ENCODE measurements at places on chromosomes 3 and 15.

GRCh38 chr3:131386429-131387165 lies 5.0 kb downstream of the NUDT16 start:
- DNase-seq: peak; percentile 32

DNA sequence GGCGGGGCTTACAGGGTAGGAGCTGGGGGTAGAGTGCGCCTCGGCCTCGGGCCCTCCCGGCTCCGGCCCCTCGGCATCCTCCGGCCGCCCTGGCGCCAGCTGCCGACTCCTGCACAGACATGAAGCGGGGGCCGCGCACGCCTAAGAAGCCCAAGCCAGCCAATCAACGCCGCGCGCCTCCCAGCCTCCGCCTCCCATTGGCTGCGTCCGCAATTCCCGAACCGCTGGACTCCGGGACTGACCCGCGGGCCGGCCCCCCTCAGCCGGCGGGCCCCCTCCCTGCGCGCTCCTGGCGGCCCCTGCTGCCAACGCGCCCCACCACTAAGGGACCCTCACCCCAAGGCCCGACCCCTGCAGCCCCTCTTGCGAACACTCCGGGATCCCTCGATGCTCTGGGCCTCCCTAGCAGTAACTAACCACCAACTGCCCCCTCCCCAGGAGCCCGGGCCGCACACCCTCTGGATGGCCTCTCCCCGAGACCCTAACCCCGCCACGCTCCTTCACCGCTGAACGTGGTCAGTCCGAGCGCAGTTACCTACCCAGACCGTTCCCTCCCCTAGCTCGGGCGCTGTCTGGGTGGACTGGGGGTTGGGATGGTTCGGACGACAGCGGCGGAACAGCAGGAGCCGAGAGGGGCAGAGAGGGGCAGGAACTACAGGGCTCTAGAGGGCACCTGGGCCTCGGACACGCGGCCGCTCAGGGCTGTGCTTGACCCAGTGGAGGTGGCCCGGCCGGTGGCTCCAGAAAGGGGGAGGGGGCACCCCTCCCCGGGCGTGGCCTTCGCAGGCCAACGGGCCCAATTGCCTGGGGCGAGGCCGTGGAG lies 5.0 kb downstream of the GATA2 start:
- peak; percentile 53 for DNase-seq

DNA sequence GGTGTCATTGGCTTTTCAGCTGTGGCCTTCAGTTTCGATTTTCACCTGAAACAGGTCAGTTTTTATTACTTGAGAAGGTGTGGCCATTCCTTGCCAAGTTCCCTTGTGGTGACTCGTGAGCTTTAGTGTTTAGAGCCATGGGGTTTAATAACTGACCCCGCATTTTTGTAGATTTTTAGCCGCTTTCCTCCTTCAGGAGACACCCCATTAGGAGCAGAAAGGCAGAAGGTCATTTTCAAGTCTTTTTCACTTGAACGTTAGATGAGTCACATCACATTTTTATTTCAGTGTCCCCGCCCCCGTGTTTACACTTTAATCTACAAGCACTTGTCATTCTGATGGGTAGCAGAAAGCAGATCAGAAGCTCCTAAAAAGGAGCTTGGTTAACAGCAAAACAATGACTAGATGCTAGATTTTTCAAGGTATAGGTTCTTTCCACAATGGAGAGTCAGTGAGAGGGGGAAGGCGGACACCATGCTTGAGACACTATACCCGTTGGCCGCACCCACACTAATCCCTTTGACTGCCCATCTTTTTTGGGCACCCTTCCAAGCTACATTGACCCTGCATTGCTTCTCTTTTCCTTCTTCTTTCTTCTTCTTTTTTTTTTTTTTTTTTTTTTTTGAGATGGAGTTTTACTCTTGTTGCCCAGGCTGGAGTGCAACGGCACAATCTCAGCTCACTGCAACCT lies 132.7 kb downstream of the GHSR start:
- peak; percentile 72 for DNase-seq

DNA sequence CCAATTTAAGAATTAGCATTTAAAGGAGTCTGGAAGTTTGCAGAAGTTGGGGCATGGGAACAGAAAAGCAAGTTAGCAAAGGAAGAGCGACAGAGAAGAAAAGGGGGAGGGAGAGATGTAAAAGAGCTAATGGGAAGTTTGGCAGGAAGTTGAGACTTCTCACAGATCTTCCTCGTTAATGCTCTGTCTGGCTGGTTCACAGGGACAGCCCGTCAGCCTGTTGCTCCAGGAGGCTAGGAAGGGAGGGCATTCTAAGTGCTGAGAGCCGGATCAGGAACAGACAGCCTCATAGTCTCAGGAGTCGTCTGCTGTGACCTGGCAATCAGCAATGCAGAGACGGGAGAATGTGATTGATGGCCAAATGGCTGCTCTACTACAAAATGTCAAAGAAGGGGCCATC lies 150.3 kb downstream of the AGBL1 start:
- DNase-seq: no peak

DNA sequence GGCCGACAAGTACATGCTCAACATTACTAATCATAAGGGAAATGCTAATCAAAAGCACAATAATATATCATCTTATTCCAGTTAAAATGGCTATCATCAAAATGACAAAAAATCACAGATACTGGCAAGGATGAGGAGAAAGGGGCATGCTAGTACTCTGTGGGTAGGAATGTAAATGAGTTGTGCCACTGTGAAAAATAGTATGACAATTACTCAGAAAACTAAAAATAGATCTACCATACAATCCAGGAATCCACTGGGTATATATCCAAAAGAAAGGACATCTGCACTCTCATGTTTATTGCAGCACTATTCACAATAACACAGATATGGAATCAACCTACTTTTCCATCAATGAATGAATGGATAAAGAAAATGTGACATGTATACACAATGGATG lies 1256.5 kb downstream of the SI start:
- no peak for DNase-seq

- peak; percentile 60 for DNase-seq
Observed at GRCh38 chr15:91472316-91472756, 372.3 kb downstream of the SV2B start.

GRCh38 chr3:97720417-97720816 lies 44.1 kb upstream of the ARL6 start:
- no peak for DNase-seq

GRCh38 chr3:138200424-138200823 lies 13.3 kb downstream of the ARMC8 start:
- DNase-seq: no peak

DNA sequence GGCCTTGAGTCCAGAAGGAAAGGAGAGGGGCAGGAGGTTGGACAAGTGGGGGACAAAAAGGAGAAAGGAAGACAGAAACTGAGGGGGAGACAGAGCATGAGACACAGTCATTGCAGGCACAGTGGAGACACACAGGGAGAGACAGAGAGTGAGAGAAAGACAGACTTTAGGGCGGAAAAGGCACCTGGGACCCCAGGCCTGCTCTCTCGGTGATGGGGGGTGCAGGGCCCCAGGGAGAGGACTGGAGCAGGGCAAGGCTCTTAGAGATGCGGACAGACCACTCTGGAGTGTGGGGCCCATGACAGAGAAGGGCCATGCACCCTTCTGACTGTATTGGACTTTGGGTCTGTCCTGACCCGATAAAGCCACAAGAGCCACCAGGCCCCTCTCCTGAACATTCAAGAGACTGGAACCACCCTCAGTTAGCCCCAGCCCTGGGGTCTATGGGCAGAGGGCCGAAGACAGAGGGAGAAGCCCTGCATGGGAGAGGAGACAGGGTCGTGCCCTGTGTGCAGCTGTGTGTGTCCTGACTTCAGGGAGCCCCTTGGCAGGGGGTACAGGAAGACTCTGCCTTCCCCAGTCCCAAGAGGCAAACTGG lies 12.5 kb downstream of the PLCD1 start:
- DNase-seq: no peak

- DNase-seq: no peak
Observed at GRCh38 chr15:80444680-80445251, 40.6 kb downstream of the ARNT2 start.

- no peak for DNase-seq
Observed at GRCh38 chr15:68421115-68421551, 10.8 kb downstream of the ITGA11 start.

DNA sequence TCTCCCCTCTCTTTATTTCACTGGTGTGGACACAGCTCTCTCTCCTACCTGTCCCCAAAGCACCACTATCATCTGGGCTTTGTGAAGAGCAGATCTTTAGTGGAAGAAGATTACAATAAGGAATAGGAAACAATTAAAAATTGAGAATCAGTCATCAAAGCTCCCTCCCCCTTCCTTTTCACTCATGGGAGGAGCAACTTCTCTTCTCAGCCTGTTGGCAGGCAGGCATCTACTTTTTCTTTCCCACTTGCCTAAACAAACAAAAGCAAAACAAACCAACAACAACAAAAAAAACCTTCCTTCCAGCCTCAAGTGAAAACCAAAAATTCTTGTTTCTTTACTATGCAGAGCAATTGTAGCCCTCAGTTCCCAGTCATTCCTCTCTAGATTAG lies 125.5 kb upstream of the BHLHE40 start:
- no peak for DNase-seq

DNA sequence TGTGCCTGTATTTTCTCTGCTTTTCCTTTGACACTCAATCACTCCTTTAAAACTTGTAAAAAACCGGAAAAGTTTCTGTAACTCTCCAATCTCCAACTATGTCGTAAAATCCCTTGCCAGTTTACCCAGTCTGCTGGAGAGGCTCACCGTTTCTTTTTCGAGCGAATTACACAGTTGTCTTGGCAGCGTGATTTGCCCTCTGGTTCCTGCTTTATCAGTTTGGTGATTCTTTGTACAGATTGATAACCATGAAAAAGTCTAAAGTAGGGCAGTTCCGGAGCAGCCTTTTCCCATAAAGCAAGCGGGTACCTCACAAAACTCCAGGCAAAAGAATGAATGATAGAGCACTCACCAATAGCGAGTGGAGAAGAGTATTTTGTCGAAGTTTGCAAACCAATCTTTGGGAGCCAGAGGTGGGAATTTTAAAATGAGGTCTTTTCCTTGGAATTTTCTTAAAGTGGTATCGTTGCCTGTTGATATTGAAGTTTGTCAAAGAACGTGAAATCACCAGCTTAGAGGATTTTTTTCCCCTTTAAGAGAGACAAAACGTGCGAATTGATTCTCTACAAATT lies at the start of gene TTC23:
TTC23 (minus strand) TSS at position 312 of the 572 bp plus-strand sequence. CDS start 20,869 bp downstream, outside the sequence.
- no peak for DNase-seq

DNA sequence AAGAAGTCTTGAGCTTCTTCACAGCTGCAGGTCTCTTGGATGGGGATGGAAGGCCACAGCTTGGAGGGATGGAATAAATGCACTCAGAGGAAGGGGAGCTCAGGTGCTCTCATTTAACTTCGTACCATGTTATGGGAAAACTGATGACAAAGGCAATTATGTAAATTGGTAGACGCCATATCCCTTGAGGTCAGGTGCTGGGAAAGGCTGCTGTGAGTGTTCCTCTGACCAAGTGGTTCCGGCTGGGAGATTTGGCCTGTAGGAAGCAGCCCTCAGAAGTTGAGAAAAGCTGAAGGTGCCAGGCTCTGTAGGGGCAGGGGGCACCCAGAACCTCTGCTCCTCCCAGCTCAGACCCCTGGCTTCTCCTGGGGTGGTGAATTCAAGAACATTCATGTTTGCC lies 47.1 kb downstream of the FAH start:
- no peak for DNase-seq

DNA sequence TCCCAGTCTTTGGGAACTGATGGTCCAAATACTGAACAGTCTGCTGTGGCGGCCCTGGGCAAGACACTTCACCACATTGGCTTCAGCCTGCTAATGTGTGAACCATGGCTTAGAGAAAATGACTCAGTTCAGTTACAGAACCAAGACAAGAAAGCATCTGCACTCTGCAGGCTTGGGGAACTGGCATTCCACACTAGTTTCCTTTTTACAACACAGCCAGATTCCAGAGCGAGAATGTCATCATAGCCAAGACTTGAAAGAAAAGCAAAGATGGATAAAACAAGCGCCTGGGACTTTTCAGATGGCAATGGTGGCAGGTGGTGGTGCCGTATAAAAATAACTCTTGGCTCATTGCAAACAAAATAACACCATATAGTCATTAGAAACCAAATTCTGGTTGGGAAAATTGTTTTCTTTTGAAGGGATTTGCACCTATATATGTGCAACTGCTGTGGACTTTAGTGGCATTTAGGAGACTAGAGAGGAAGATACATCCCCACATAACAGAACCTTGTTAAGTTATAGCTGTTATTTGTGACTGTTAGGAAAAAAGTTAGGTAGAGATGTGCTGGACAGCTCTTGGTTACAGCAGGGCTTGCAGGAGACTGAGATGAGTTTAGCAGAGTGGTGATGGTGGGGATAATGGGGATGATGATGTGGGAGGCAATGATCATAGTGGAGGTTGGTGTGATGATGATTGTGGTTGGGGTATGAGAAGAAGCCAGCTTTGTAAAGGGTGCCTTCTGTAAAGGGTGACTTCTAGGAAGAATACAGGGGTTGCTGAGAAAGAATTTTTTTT lies 273.6 kb downstream of the THRB start:
- no peak for DNase-seq

GRCh38 chr15:27592036-27592760 lies 506.9 kb downstream of the OCA2 start:
- peak; percentile 53 for DNase-seq

DNA sequence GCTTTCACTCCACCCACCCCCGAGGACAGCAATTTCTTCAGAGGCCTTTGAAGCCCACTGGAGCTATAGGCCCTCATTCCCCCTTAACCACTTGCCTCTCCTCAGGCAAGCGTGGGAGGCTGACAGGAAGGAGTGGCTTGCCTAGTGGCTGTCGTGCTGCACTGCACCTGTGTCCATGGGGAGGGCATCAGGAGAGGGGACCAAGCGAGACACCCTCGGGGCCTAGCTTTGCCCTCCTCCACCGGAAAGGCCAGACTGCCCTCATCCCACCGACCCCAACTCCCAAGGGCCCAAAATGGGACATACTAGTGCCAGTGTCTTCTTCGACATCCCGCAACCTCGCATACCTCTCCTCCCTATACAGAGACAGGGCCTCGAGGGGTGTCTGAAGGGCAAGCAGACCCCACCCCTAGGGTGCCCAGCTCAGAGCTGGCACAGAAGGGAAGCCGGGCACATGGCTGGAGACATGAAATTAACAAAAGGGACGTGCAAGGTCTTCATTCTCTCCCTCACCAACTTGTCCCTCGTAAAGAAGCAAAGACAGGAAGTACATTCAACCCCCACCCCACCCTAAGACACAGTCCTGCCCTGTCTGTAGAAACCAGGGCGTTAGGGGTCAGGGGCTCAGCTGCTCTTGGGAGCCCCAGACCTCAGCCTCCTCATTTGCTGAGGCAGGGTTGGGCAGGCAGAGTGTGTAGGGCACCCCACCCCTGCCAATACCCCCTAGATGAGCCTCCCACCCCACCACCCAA lies 24.3 kb downstream of the VIPR1 start:
- no peak for DNase-seq

GRCh38 chr3:66068255-66068654 lies 29.5 kb upstream of the MAGI1 start:
- DNase-seq: no peak

GRCh38 chr3:3848923-3849275 lies 49.7 kb downstream of the LRRN1 start:
- DNase-seq: no peak

DNA sequence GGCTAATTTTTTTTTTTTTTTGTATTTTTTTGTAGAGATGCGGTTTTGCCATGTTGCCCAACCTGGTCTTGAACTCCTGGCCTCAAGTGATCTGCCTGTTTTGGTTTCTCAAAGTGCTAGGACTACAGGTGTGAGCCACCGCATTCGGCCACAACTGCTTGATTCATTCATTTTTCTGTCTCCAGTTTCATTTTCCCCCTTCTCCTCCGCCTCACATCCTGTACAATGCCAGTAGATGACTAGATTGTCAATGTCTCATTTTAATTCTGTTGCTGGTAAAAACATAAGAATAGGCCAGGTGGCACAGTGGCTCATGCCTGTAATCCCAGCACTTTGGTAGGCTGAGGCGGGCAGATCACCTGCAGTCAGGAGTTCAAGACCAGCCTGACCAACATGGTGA lies 12.0 kb upstream of the ZNF592 start:
- DNase-seq: peak; percentile 97

GRCh38 chr3:141729240-141729639 lies 8.9 kb upstream of the RNF7 start:
- no peak for DNase-seq
